ENCODE measurements at places on chromosomes 5 and 9. TPM values are rescaled to one million over a fixed set of nuclear protein-coding genes. Genes with fewer than 3 reads are reported as not detected.
A peak's percentile ranks its signal among the peaks of the same experiment; 100 is the strongest.

GRCh38 chr9:107703651-107704050 is 214.1 kb upstream of the KLF4 start:
- H3K4me3 ChIP-seq: no peak overlapping the region
- no peaks in the 10 kb centered on the region for H3K27me3 ChIP-seq
- H3K27ac ChIP-seq: no peak overlapping the region

DNA sequence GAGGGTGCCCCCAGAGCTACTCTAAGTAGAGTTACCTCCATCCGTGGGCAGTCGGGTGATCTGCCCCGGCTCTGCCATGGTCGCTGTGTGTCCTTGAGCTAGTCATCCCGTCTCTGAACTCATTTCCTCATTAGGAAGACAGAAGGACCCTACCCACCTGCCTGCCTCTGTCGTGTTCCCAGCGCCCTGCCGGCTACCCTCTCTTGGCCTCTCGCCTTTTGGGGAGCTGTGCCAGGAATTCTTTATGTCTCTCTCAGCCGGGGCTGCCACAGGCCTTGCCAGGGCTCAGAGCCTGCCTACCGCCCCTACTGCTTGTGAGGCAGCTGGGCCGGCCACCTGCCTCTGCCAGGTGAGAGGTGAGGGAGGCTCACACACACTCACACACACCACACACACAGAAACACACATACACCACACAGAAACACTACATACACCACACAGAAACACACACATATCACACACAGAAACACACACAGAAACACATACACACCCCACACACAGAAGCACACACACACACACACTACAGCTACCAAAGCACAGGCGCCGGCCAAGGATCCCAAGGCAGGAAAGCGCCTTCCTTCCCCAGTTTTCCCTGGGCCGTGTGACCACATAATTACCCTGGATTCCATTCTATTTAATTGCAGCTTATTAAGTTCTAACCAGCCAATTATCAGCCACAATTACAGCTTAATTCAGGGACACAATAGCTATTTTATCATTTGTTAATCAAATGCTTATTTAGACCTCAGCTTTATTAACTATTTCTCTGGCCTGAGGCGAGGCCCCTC is 41.7 kb downstream of the UNC5A start:
- no peak overlapping the region for H3K27ac ChIP-seq
- no peak for DNase-seq
- no peaks in the 10 kb centered on the region for H3K36me3 ChIP-seq
- H3K4me3 ChIP-seq: no peak overlapping the region
- no peaks in the 10 kb centered on the region for H3K4me1 ChIP-seq
- no peaks in the 10 kb centered on the region for H3K27me3 ChIP-seq

DNA sequence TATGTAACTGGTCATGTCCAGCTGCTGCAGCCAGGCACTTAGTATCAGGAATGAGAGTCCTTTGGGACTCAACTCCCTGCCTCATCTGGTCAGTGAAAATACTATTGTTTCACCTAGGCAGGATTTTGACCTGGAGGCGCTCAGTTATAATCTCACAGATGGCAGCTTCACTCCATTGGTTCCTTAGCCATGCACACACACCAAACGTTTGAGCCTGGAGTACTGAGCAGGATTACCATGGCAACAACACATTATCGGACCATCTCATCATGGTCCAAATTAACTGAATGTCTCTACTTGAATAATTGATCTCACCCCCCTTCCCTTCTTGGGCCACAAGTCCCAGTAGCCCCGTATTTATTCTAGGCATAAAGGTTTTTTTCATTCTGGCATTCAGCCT is 15.0 kb upstream of the SREK1 start:
- H3K4me1 ChIP-seq: no peaks in the 10 kb centered on the region
- no peaks in the 10 kb centered on the region for H3K27me3 ChIP-seq

DNA sequence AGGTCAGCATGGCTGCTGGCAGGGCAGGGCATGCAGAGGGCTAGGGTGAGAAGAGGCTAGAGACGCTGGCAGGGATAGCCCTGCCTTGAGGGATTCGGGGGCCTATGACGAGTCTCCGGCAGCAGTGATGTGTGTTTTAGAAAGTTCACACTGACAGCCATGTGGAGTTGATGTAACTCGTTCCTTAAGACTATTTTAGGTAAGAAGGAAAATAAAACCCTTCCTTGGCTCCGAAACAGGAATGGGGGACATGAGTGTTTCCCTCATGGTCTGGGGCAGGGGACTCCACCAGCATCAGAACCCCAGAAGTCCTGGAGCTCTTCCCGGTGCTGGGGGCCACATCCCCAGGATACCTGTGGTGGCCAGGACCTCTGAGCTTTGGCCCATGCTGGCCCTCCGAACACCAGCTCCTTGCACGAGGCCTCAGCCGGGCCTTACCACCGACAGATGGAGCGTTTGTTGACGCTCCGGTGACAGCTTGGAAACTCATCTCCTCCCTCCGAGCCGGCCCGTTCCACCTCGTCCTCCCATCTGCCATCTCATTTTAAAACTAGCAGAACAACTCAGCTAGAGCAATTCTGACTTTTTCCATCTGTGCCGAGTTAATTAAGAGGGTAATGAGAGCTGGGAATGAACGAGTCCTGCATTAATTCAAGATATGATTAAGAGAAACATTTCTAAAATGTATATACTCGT is 337.7 kb downstream of the CDK5RAP2 start:
- no peaks in the 10 kb centered on the region for H3K4me1 ChIP-seq
- no peak overlapping the region for H3K4me3 ChIP-seq
- no peak overlapping the region for H3K27ac ChIP-seq
- H3K27me3 ChIP-seq: no peaks in the 10 kb centered on the region

GRCh38 chr5:9343146-9343850 is 202.6 kb downstream of the SEMA5A start:
- H3K36me3 ChIP-seq: no peaks in the 10 kb centered on the region
- no peaks in the 10 kb centered on the region for H3K27me3 ChIP-seq
- no peak overlapping the region for H3K4me3 ChIP-seq
- DNase-seq: no peak
- H3K27ac ChIP-seq: no peak overlapping the region
- no peaks in the 10 kb centered on the region for H3K4me1 ChIP-seq

DNA sequence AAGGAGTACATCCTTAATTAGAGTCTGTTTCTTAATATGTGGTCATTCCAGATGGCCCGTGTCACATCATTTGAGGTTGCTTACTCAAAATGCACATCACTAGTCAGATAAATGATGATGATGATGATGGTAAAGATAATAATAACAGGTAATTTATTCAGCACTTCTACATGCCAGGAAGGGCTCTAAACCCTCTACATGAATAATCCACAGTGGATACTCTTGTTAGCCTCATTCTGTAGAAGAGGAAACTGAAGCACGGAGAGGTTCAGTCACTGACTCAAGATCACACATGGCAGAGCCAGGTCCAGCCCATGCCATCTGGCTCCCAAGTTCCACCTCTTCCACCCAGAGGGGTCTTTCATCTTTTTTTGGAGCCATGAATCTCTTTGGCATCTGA is 11.7 kb downstream of the SH3PXD2B start:
- H3K36me3 ChIP-seq: no peaks in the 10 kb centered on the region
- H3K4me1 ChIP-seq: peaks cover 24% of the 10 kb centered on the region
- no peak overlapping the region for H3K4me3 ChIP-seq

GRCh38 chr5:95631255-95631958 is 11.5 kb downstream of the GPR150 start:
- H3K27ac ChIP-seq: no peak overlapping the region
- no peaks in the 10 kb centered on the region for H3K4me1 ChIP-seq
- no peak overlapping the region for H3K4me3 ChIP-seq
- H3K27me3 ChIP-seq: no peaks in the 10 kb centered on the region

DNA sequence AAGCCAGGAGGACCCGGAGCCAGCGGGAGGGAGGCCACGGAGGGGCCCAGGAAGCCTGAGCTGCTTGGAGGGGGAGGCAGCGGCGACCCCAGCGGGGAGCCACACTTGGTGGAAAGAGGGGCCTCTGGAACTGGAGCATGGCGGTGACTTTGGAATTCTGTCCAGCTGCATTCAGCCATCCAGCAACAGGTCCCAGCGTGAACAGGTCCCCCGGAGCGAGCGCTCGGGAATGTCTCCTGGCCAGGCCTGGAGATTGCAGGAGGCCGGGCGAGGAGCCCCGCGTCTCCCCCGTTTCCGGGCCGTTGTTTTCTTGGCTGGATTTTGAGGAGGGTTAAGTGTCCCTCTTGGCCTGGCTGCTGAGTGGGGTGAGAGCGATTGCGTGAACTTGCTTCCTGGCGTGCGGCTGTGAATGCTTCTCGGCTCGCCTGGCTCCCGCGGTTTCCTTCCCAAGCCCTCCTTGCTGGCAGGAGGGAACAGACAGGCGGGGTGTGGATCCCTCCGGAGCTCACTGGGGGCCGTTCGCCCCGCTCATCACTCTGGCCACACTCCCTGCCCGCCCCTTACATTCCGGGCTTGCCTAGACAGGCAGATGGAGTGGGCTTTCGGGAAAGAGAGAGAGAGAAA is 125.3 kb upstream of the IRX4 start:
- no peaks in the 10 kb centered on the region for H3K36me3 ChIP-seq
- DNase-seq: peak; percentile 42
- no peaks in the 10 kb centered on the region for H3K27me3 ChIP-seq
- no peaks in the 10 kb centered on the region for H3K4me1 ChIP-seq
- H3K27ac ChIP-seq: no peak overlapping the region
- H3K4me3 ChIP-seq: no peak overlapping the region

DNA sequence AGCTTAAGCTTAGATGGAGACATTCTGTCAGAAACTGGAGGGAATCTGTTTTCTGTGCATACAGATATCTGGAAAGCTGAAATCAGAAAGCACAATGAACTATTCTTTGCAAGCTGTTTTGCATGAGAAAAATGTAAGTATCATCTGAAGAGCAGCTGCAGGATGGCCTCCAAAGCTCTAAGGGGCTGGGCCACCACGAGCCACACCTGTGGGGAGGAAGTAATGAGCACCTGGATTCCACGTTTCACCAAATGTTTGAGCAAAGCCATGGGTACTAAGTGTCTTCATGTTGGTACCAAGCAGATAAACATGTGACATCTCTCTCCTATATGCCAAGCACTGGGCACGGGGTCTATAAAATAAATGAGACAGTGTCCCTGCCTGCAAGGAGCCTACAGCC is 199.3 kb downstream of the TTLL11 start:
- no peaks in the 10 kb centered on the region for H3K27me3 ChIP-seq
- no peak overlapping the region for H3K4me3 ChIP-seq
- DNase-seq: no peak
- H3K27ac ChIP-seq: no peak overlapping the region
- H3K36me3 ChIP-seq: no peaks in the 10 kb centered on the region

- DNase-seq: no peak
- H3K27me3 ChIP-seq: no peaks in the 10 kb centered on the region
- H3K27ac ChIP-seq: no peak overlapping the region
Measured at GRCh38 chr9:132571806-132572600, 10.4 kb upstream of the BARHL1 start.

- no peak overlapping the region for H3K27ac ChIP-seq
- H3K4me3 ChIP-seq: no peak overlapping the region
- H3K4me1 ChIP-seq: no peaks in the 10 kb centered on the region
- H3K27me3 ChIP-seq: no peaks in the 10 kb centered on the region
- H3K36me3 ChIP-seq: no peaks in the 10 kb centered on the region
- no peak for DNase-seq
Measured at GRCh38 chr5:34535944-34536623, 120.0 kb upstream of the RAI14 start.

DNA sequence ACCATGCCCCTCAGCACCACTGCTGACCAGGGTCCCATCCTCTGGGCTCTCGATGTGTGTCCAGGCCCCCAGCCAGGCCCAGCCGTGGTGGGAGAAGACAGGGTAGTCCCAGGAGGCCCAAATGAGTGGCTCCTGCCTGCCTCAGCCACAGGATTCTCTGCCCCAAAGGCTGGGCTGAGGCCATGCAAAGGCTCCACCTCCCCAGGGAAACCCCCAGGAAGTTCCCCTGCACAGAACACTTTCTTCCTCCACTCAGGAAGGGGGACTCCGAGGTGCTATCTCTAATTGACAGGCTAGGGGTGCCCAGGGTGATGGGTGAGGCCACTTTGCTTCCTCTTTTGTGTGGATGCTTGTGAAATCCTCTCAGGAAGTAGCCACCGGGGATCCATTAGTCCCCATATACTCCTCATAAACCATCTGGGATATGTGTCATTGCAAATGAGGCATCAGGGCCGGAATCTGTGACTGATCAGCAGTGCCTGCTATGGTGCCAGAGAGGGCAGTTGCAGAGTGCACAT is 23.1 kb upstream of the TDRD7 start:
- H3K4me1 ChIP-seq: no peaks in the 10 kb centered on the region
- H3K27me3 ChIP-seq: no peaks in the 10 kb centered on the region
- no peaks in the 10 kb centered on the region for H3K36me3 ChIP-seq
- DNase-seq: no peak
- H3K27ac ChIP-seq: no peak overlapping the region
- H3K4me3 ChIP-seq: no peak overlapping the region

DNA sequence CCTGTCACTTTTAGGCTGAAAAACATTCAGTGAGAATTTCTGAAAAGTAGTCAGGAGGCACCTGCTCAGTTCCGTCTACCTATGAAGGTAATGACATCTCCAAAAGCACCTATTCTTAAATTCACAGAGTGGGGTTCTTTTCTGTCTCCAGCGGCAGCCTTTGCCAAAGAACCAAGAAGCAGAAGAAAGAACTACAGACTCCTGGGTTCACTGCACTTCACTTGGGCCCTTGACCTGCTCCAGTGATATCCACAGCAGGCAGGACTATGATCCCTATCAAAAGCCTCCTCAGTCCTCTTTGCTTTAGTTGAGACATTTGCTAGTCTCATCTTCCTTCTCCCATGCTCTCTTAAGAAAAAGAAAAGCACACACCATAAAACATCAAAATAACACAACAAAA is 19.7 kb upstream of the PLPP6 start:
- DNase-seq: no peak
- H3K36me3 ChIP-seq: no peaks in the 10 kb centered on the region
- no peaks in the 10 kb centered on the region for H3K27me3 ChIP-seq
- H3K27ac ChIP-seq: no peak overlapping the region
- no peaks in the 10 kb centered on the region for H3K4me1 ChIP-seq

SOHLH1 gene
- not detected for total RNA-seq

TPPP gene
- total RNA-seq: 1.1 TPM

MFAP3 gene
- 15.9 TPM for total RNA-seq

EGFLAM gene
- 17.1 TPM for total RNA-seq

NME5 gene
- 9.0 TPM for total RNA-seq
